ENCODE measurements at places on chromosomes 1 and 21.
A peak's percentile ranks its signal among the peaks of the same experiment; 100 is the strongest.

DNA sequence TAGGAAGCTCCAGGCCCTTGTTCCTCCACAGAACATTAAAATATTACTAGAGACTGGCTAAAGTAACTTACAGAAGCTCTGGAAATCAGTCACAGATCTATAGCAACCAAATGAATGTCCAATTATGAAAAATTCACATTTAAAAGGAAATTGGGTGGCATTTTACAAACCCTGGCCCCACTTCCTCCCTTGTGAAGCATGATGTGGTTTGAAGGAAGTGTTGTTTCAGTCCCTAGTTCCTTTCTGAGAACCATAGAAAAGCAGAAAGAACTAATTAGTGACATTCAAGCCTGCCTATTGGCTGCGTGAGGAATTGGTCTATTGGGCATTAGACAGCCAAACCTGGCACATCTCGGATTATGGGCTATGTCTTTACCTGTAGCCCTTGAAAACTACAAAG, 649.7 kb upstream of the NEGR1 start:
- DNase-seq: no peak

DNA sequence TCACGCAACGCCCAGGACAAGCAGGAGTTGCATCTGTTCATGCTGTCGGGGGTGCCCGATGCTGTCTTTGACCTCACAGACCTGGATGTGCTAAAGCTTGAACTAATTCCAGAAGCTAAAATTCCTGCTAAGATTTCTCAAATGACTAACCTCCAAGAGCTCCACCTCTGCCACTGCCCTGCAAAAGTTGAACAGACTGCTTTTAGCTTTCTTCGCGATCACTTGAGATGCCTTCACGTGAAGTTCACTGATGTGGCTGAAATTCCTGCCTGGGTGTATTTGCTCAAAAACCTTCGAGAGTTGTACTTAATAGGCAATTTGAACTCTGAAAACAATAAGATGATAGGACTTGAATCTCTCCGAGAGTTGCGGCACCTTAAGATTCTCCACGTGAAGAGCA, 60.4 kb upstream of the ZNF326 start:
- no peak for DNase-seq

DNA sequence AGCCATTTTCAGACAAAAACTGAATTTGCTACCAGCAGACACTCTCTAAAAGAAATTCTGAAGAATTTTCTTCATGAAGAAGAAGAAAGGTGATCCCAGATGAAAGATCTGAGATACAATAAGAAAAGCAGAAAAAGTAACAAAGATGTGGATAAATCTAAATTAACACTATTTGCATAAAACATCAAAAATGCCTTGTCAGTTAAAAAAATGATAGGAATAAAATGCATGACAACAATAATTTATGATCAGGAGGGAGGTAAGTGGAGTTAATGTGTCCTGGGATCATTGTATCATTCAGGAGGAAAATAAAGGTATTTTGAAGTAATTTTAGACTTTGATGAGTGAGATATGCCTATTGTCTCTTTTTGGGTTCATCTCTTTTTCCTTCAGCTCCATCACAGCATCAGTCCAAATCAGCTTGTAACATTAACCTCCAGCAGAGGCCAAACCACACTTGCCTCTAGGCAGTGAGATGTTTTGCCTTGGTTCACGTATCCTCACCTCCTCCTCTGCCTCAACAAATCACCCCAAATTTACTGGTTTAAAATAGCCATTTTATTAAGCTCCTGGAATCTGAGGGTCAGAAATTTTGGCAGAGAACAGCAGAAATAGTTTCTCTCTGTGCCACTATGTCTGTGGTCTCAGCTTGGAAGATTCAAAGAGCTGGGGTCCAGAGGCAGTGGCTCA, 76.9 kb upstream of the HIVEP3 start:
- DNase-seq: no peak

- no peak for DNase-seq
Measured at GRCh38 chr1:172530000-172530399, 3.0 kb upstream of the SUCO start.

DNA sequence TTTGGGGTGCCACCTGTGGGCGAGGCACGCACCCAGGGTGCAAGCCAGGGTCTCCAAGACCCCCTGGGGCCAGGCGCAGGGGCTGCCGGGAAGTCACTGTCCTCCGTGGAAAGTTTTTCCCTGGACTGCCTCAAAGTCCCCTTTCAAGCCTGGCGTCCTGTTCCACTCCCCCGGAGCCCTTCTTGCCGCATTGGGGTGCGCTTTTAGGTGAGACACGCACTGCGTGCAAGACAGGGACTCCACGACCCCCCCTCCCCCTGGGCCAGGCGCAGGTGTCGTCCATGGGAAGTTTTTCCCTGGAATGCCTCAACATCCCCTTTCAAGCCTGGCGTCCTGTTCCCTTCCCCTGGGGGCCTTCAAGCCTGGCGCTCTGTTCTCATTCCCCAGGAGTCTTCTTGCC, 137.1 kb downstream of the LIPI start:
- DNase-seq: no peak

DNA sequence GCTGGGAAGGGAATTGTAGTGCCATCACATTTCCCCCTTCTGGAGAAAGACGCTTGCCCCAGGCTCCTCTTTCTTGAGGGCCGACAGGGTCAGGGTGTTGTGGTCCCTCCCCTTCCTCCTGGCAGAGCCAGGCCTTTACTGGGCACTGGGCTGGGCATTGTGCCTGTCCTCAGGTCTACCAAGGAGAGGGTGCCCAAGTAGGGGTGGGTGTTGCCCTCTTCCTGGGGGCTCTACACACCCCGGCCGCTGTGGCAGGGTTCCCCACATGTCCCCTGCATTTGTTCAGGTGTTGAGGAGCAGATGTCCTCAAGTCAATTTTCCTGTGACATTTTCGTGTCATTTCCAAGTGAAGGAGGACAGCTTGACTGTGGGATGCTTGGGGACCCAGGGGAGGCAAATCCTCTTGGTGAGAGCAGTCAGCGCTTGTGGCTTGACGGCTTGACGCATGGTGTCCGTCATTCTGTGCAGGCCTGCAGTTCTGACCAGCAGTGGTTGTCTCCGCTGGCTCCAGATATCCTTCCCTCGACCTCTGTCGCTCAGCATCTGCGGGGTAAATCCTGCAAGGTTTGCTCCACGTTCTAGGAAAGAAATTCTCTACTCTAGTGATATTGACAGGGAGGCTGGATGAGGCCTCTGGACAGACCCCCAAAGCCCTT, 181.9 kb upstream of the VAMP3 start:
- no peak for DNase-seq

GRCh38 chr1:29513357-29513756, 277.0 kb downstream of the PTPRU start:
- DNase-seq: peak; percentile 71

- DNase-seq: no peak
Measured at GRCh38 chr1:2632561-2633361, at the start of gene MMEL1. Gene MMEL1, minus strand, starts transcription at chr1:2633016. Its CDS starts 3,532 bp downstream, at chr1:2629484.

- DNase-seq: peak; percentile 94
Measured at GRCh38 chr1:222634180-222635013, 16.5 kb downstream of the MIA3 start.

DNA sequence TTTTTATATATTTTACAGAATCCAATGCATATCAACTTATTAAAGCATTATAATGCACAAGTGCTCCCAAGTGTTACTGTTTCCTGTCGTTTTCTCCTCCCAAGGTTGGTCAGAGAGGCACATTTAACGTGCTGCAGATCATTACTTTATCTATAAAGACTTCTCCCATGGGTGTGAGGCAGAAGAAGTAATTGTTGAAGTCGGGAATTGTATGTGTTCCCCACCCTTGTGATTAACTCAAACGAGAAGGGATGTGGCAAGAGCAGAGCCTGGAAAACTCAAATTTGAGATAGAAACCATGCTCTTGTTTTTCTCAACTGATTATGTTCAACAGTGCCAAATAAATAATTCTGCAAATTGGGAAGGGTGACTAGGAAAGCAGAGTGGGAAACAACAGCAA, 412.5 kb upstream of the ADAMTS5 start:
- no peak for DNase-seq

- no peak for DNase-seq
Measured at GRCh38 chr1:72375226-72375625, 92.9 kb upstream of the NEGR1 start.

DNA sequence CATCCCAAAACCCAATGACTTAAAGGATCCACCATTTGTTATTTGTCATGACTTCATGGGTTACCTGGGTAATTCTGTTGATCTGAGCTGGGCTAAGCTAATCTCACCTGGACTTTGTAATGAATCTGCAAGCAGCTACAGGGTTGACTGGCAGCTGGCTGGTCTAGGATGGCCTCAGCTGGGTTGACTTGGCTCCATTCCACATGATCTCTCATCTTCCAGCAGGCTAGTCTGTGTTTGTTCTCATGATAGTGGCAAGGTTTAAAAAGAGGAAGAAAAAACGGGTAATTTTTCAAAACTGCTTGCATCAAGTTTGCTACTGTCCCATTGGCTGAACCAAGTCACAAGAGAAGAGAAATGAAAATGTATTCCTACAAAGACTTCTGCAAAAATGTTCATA, 24.8 kb upstream of the ZMYM4 start:
- peak; percentile 32 for DNase-seq

- no peak for DNase-seq
Measured at GRCh38 chr1:7407544-7407895, 363.6 kb upstream of the VAMP3 start.

- DNase-seq: no peak
Measured at GRCh38 chr1:56502700-56503245, 76.6 kb downstream of the PLPP3 start.

- no peak for DNase-seq
Measured at GRCh38 chr21:29462479-29462878, 163.8 kb downstream of the BACH1 start.

DNA sequence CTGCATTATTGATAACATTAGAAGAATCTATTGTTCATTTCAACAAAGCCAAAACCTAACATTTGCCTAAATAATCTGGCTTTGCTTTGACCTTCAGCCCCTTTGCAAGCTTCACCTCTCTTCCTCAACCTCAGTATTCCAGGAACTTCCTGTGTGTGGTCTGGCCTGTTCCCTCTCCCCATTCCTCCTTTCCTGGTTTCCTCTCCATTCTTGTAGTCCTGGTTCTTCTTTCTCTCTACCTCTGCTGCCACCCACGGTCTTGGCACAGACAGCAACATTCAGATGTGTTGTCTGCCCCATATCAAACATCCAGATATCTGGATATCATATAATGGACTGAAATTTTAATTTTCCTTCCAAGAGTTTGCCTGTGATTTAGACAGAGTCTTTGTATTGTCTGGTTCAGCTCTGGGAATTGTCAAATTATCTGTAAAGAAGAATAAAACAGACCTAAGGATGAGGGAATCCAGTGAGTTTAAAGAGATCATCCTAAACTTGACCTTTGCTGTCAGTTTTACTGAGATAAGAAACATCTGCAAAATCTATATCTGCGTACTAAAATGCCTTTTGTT, 148.1 kb upstream of the KCTD3 start:
- DNase-seq: no peak

DNA sequence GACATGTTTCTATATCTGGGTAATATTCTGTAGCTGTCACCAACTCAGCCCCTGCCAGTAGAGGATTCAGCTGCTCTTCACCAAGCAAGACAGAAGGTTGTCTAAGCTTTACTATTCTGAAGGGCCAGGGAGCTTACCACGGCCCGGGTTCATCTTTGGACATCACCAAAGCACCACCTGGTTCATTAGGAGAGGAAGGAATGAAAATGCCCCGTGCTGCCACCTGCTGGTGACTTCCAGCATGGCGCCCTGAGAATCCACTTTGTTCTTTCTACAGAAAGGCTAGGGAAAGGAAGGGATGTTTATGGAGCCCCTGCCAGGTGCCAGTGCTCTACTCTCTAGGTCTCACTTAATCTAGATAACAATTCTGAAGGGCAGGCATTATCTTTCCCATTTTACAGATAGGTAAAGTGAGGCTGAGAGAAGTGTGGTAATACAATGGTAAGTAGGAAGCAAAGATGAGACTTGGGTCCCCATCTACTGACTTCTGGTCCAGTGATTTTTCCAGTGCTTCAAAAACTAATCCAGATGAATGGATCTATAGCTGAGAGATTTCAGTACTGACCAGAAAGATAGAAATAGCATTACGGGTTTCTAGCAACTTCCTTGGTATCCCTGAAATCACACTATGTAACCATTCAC, 79.5 kb downstream of the BEND5 start:
- DNase-seq: peak; percentile 33

- no peak for DNase-seq
Measured at GRCh38 chr1:119794876-119795240, 16.4 kb downstream of the REG4 start.

DNA sequence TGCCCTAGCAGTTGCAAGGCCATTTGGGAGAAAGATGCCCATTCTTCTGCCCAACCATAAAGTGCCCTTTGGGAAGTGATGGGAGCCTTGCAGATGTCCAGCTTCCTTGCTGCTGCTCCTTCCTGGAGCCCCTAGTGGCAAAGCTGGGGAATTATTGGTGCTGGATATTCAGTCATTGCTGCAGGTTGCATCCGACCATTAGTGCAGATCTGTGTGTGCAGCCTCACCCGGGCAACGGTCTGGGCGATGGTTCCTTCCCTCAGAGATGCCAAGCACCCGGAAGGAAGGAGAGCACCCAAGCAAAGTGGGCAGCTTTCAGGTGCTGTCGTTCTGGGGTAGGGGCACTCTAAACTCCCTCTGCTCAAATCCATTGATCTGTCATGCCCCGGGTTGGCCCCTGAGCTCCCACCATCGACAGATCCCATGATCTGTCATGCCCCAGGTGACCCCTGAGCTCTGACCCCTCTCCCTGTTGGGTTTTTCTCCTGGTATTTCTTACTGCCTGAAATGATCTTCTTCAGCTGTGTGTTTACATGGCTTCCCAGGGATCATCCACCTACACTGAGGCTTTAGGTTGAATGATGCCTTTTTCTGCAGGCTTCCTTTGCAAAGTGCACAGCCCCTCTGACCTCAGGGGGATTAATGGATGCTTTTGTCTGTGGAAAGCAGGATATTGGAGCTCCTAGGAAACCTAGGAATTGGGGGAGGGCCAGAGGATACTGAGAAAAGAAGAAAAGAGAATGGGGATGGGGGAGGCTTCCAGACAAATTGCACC, 467.5 kb downstream of the PTPRU start:
- no peak for DNase-seq

DNA sequence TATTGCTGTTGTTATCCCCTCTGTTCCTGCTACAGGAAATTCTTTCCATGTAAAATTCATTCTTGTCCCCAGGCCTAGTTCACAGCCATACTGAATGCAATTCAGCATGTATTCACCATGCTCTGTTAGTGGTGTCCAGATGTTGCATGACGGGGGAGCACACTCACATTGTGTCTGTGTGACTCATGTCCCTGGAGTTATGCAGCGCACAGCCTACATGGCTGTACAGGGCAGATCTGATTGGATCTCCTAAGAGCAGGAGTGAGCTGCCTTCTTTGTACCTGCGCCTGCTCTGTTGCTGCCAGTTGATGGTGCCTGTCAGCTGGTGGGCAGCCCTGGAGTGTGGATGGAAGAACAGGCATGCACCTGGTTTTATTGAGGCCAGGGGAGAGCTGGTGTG, 17.6 kb downstream of the HTR6 start:
- DNase-seq: no peak

DNA sequence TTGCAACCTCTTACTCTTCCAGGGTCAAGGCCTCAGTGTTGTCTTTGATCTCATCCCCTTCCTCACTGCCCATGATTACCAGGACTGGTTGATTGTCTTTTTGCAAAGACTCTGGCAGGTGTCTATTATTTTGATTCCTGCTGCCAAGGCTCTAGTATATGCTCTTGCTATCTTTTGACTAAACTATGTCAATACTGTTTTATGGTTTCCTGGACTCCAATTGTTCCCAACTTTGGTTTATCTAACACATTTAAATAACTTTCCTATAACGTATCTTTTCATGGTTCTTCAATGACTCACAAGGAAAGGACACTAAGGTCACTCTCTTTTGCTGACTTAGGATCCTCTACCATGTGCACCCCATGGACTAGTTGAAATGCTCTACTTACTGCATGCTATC, 141.5 kb downstream of the PTPRC start:
- no peak for DNase-seq

- no peak for DNase-seq
Measured at GRCh38 chr1:39426346-39426745, 65.1 kb upstream of the BMP8A start.
